ENCODE measurements at places on chromosomes 16 and 17.

GRCh38 chr16:54236773-54237172 is 49.8 kb downstream of the IRX3 start:
- no peak for DNase-seq

- no peak for DNase-seq
Measured at GRCh38 chr16:56408379-56409098, 16.8 kb downstream of the AMFR start.

DNA sequence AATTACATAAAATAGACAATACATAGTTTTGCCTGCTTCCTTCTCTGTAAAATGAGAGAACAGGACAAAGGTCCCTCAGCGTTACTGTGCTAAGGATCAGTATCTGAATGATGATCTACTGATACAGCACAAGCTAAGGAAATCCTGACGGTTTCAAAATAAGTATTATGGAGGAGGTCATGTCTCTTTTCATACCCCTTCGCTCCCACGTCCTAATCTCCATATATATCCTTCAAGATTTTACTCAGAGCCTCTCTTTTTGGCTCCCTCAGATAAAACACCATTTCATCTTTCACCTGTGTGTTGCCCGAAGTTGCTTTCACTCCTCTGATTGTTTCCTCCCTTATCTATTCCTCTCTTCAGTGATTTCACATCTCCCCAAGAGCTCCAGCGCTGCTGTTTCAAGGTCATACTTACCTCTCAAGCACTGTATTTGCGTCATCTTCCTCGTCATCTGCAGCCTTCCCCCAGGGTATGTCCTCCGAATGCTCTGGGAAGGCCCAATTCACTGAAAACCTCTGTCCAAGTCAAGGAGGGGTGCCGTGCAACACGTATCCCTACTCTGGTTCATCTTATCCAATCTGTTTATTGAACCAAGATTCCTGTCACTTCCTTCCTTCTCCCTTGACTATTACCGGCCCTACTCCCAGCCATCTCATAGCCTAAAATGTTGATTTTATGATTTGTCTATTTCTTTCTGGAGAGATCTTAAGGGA is 1.2 kb upstream of the BLTP2 start:
- no peak for DNase-seq

- no peak for DNase-seq
Measured at GRCh38 chr17:82933911-82934310, 94.1 kb upstream of the ZNF750 start.

GRCh38 chr16:18984435-18985005 is 786 bp downstream of the TMC7 start:
- DNase-seq, result no peak

- no peak for DNase-seq
Measured at GRCh38 chr16:56318827-56319140, 106.6 kb downstream of the AMFR start.

DNA sequence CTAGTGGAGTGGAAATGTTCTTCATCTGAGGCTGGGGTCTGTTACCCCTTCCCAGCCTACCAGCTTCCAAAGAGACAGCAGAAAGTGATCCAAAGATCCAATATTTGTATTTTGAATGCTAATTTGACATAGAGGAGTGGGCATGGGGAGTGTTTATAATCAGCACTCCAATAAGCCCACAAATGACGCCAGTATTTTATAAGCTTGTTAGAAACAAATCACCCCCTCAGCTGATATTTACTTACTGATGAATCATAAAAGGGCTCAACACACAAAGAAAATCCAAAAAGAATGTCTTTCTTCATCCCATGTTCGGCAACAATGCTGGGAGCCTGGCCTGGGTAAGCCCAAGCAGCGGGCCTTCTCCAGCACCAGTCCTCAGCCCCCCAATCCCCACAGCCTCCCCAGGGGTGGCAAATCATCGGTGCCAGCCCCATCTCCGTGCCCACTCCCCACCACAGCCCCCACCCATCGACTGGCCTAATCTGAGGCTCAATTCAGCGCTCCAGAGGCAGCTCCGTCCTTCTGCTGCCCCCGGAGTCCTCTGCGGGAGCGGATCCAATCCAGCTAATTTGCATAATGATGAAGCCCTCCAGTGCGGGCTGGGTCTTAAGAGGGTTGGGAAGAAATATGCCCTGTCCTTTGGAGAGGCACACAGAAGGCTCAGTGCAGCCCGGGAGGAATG is 169.5 kb downstream of the C16orf78 start:
- DNase-seq, result no peak

DNA sequence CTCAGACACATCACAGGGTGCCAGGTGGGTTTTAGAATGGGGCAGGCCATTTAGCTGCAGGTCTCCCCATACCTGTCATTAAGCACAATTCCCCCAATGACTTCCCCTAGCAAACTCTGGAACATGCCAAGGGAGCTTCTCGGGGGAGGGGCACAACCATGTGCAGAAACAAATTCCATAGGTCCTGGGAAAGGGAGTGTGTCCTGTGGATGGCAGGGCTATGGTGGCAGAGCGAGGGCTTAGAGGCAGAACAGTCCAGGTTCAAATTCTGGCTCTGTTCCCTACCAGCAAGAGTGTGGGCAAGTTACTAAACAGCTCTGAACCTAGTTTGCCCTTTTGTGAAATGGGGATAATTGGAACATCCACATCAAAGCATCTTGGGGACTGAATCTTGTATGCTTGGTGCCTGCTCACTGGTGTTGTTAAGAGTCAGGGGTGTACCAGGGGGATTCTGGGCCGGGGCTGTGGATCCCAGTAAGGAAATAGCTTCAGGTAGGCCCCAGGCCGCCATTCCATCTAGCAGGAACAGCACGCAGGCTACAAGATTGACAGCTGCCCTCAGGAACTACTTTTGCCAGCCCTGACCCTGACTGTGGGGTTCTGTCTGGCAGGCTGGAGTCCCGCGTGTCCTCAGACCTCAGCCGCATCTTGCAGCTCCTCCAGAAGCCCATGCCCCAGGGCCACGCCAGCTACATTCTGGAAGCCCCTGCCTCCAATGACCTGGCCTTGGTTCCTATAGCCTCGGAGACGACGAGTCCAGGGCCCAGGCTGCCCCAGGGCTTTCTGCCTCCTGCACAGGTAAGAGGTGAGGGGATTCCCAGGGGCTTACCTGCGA is 5.6 kb upstream of the DCAF7 start:
- no peak for DNase-seq

Measured in effector memory CD8-positive, alpha-beta T cell (primary cell).